ENCODE measurements at places on chromosomes 1 and 21.

DNA sequence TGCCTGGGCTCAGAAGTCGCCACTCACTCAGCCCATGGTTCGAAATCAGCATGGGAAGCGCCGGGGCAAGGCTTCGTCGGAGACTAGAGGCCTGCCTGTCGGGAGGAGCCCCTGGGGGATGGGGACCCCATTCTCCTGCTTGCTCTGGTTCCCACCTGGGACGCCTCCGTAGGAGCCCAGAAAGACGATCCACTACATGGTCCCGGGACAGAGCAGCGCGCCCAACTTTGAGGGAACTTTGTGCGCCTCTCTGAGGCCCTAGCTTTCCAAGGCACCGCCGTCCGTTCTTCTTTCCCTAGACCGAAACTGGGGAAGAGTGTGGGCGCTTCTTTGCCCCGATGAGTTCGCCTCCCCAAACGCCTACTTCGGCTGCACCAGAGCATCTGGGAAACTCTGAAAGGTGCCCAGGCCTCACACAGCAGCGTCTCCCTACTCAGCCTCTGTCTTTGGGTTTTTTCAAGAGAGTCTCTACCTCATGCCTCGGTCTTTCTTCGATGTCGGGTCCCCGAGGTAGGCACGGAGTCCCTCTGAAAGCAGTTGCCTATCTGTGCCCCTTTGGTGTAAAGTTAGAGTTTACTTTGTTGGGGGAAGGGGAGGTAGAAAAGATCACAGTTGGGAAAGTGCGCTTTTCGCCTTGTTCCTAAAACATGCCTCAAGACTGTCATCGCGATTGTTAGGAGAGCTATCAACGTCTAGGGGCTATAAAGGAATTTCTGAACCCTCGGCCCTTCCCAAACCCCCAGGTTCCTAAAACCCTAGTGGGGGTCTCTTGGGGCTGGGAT is 14.0 kb downstream of the NR5A2 start:
- no peak for DNase-seq

DNA sequence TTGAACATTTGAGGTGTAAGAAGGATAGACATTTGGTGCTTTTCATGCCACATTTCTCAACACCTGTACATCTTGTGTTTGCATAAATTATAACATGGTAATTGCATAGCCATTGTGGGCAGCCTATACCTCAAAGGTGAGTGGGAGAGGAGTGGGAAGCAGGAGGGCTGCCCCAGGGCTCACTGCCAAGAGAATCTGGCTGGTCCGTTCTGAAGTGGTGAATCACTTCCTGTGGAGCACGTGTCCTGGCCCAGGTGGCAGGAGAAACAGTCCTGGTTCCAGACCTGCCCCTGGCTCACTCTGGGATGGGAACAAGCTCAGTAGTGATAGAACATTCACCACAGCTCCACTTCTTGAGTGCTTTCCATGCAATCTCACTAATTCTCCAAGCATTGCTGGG is 11.6 kb upstream of the OLFML2B start:
- peak; percentile 75 for DNase-seq

GRCh38 chr1:162381383-162381782 is at the start of gene C1orf226:
TSS of gene C1orf226 (plus strand) at chr1:162381728. CDS start at chr1:162381902, 174 bp downstream.
- DNase-seq: no peak

- DNase-seq: peak; percentile 77
Observed at GRCh38 chr1:16927711-16928485, 6.2 kb downstream of the CROCC start.

DNA sequence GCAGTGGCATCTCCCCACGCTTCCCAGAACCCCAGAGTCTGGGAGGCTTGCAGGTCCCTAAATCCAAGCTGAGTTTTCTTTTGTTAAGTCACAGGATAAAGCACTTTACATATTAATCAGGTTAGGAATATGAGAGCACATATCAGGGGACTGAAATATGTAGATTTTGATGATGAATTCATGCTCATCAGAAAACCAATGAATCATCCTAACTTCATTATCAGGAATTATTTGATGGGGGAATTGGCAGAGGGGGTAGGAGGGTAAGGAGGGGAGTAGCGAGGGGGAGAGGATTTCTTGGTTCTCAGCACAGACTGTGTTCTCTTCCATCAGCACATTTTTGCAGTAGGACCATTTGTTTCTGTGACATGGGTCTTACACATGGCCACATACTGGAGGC is 32.1 kb downstream of the HMGB4 start:
- no peak for DNase-seq

DNA sequence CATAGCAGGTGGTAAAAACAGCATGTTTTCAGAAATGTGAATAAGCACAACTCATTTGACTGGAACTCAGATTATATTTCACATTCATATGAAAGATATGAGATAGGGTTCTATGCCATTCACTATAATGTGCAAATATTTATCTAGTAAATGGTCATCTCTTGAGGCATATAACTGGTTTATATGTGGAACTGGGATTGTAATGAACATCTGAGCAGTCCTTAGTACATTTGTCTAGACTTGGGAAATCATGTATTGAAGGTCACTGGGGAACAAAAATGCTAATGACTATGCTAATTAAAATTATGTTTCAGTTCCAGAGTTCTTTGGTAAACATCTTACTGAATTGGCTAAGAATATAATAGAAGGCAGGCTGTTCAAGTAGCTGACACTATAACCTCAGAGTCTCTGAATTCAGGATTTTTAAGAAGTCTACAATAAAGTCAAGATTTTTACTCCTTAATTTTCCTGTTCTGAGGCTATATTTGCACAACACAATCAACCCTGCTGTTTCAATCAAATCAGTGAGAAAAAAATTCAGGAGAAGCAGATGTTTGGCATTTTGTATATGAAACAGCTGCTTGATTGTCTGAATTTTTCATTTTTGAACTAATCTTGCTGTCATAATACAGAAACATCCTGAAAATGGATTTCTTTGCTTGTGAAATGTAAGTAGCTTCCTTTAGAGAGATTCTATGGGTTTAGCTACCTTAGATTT is 244.8 kb upstream of the RGS18 start:
- DNase-seq: no peak

DNA sequence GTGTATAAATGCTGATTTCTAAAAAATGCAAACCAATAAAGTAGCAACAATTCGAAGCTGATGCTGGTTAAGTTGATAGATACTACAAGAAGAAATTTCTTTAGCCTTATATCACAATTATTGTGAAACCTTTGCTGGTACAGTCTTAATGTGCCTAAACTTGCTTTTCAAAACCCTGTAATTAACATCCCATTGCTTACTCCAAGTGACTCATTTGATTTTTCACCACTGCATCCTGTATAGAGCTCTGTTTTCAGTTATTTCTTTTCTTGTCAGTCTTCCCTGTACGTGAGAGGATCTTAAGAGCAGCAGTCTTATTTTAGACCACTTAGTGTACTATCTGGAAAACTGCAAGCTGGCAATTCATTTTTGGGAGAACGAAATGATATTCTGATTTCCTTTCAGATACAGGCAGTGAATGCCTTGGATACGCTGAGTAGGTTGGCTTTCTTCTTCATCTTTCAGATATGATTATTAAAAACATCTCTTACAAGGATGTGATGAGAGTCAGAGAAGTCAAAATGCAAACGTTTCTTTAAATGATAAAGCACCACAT is 210.3 kb downstream of the KCTD3 start:
- DNase-seq: no peak

- DNase-seq: no peak
Observed at GRCh38 chr1:165616054-165616612, 14.9 kb upstream of the MGST3 start.

DNA sequence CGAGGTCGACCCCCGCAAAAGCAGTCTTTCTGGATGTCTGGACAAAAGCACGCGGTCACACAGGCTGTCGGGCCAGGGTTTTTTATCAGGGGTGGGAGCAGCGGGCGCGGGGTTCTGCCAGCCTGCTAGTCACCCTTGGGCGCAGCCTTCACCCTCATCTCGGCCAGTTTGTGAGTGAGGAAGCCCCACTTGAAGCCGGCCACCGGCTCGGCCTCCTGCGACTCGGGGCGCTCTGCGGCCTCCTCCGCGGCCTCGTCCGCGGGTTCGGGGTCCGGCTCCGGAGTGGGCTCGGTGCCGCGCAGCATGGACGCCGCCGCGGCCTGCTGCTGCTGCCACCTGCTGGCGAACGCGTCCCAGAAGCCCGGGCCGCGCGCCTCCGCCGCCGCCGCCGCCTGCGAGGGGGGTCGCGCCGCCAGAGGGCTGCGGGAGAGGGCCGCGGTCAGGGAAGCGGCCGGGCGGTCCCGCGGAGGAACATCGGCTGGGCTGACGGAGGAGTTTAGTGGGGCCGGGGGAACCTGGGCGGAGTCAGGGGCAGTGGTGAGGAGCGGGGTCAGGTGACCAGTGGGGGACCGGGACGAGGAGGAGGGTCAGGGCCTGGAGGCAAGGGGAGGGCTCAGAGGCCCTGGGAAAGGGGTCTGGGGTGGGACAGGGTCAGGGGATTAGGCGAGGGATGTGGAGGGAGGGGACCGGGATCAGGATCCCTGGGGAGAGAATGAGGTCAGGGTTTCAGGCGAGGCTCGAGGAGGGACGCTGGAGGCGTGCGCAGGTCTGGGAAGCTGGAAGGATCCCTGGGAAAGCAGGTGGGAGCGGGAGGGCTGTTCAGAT is 4.5 kb downstream of the C1orf232 start:
- no peak for DNase-seq

DNA sequence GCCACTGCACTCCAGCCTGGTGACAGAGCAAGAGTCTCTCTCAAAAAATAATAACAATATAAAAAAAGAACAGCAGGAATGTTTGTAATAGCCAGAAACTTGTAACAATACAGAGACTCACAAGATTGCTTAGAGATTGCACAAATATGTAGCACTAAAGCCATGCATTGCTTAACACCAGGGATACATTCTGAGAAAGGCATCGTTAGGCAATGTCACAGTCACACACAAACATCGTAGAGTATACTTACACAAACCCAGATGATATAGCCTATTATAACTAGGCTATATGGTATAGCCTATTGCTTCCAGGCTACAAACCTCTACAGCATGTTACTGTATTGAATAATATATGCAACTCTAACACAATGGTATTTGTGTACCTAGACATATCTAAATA is 45.3 kb downstream of the GPATCH2 start:
- no peak for DNase-seq

DNA sequence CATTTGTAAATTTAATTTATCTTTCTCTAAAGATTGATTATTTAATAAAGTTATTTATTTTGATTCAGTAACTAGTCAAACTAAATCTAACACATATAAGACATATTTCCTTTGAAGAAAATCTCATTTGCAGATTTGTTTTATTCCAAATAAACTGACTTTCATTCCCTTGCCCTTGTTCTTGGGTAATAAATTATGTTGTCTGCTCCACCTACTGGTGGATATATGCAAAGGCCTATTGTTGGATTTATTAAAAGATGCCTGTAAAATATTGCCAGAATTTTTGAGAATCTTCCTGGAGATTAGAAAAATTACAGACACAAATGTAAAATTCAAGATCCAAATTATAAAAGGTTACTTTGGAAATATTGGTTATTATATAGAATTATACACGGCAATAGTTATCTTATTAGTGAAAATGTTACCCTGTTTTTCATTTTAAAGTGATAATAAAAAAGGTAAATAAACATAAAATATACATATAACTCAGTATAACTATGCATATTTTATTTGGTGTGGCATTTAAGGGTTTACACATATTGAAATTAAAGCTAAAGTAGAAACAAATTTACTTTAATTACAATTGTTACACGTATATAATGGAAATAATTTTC is 116.1 kb downstream of the SPATA17 start:
- no peak for DNase-seq

DNA sequence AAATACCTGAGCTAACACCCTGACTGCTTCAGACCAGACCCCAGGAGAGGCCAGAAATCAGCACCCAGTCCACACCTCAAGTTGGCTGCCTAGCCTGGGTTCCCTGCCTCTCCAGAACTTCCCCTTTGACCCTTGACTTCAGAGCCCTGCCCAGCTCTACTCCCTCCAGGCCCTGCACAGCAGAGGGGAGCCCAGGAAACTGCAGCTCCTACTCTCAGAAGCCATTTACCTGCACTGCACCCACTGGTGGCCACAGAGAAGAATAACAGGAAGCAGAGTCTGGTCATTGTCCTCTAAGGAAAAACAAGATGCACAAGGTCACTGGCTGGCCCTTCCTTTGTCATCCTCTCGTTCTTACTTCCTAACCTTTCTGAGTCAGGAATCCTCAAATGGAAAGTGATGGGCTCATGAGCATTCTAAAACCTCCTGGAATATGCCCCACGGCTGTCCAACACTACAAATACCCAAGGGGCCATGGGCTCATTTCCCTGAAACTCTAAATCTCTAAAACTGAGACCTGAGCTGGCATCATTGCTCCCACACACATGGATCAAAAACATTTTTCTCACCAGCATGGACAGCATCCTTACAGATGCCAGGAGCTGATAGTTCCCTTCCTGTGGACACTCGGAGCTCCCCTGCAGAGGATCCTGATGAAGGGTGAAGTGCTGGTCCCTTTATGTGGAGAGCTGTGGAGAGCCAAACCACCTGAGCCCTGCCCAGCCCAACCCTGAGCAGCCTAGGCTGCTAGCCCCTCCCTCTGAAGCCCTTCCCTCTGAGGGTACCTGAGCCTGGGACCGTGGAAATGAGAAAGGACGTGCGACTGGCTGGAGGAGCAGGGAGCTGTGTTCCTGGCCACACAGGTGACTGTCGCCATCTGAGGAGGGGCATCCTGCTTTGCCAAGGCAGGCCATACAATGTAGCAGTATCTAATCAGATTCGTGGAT is at the start of gene ITLN2:
ITLN2 (minus strand) TSS at position 652 of the 947 bp plus-strand sequence; CDS start at position 584, 68 bp downstream.
- no peak for DNase-seq

- no peak for DNase-seq
Observed at GRCh38 chr1:24409535-24409934, 4.0 kb downstream of the STPG1 start.

GRCh38 chr1:68321084-68321685 is 88.9 kb upstream of the WLS start:
- DNase-seq: peak; percentile 64

DNA sequence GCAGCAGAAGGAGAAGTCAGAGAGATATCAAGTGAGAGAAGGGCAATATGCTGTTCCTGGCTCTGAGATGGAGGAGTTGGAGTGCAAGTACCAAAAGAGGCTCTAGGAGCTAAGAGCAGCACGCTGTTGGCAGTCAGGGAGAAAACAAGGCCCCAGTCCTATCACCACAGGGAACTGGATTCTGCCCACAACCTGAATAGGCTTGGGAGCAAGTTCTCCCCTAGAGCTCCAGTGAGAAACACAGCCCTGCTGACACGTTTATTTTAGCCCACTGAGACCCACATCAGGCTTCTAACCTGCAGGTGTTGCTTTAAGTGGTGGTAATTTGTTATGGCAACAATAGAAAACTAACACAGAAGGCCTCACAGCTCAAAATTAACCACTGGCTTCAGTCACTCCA is 31.8 kb upstream of the ZNF644 start:
- no peak for DNase-seq

DNA sequence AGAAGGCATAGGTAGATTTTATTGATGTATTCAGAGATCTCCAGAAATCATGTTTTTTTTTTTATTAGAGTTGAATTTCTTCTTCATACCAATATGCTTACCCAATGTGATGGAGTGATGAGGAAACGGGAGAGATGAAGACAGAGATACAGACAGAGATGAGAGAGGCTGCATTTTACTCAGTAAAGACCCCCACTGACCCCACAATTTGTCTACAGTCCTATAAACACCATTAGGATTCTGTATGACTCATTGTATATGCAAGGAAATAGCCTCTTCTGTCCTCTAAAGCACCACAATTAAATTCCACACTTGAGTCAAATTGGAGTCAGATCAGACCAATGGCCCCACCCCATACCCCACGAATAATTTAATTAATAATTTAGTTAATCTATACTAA is 44.0 kb downstream of the RUNX1 start:
- no peak for DNase-seq
